ENCODE measurements at places on chromosomes 5 and 9.

DNA sequence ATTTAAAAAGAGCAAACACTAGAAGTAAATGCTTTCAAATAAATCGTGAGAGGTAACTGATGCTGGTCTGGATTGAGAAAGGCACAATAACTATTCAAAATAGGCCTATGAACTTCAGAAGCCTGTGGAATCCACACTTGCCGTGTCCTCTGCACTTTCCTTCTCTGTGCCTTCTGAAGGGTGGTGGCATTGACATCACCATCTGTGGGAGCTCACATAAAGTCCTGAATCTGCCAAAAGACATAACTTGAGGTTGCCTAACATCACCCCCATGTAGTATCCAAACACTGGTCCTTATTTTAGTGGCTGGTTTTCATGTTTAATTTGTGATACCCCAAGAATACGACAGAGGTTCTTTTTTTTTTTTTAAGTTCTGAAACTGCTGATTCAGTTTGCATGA is 59.8 kb downstream of the IRF1 start:
- no peak for DNase-seq

DNA sequence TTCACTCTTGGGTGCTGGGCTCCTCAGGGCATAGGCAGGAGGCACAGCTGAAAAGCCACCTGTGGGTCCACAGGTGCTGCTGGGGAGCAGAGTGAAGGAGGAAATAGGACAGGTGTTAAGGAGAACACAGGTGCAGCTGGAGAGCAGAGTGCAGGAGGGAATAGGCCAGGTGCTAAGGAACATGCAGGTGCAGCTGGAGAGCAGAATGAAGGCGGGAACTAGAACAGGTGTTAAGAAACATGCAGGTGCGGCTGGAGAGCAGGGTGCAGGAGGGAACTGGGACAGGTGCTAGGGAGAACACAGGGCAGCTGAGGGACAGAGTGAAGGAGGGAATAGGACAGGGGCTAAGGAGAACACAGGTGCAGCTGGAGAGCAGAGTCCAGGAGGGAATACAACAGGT is 43.8 kb upstream of the PLEKHG4B start:
- no peak for DNase-seq

DNA sequence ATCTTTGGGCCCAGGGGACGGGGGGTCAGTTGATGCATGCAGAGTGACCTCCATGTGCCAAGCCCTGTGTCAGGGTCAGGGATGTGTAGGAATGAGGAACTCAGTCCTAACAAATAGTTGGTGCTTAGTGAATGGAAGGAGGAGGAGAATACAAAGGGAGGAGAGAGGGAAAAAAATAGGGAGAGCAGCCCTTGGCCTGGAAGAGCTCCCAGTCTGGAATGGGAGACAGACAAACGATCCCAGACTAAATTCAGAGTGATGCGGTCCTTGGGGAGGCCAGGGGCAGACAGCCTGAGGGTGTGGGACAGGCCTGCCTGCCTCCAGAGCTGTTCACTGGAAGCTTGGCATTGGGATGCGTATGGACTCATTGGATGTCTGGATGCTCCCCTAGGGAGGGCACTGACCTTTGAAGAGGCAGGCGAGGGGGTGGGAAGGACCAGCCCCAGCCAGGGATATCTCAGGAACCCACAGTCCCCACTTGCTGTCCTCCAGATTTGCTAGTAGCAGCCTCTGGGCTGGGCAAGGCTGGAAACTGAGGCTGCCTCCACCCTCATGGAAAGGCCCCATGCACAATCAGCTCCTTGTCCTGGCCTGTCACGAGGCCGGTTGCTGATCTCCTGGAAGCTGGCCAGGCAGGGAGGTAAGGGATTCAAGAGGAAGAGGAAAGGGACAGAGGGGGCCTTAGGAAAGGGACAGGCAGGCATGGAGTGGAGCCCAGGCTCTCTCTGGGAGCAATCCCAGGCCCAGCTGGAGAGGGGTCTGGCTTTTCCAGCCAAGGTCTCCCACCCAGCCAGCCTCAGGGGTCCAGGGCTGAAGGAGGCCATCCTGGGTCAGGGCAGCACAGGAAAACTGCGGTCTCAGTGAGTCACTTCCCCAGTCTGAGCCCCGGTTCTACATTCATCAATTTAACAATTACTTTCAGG is 69.0 kb upstream of the GGTA1 start:
- DNase-seq = no peak

- no peak for DNase-seq
Observed at GRCh38 chr5:151469386-151469785, 22.0 kb downstream of the SLC36A1 start.

GRCh38 chr5:31255041-31255440 is 61.6 kb downstream of the CDH6 start:
- no peak for DNase-seq

DNA sequence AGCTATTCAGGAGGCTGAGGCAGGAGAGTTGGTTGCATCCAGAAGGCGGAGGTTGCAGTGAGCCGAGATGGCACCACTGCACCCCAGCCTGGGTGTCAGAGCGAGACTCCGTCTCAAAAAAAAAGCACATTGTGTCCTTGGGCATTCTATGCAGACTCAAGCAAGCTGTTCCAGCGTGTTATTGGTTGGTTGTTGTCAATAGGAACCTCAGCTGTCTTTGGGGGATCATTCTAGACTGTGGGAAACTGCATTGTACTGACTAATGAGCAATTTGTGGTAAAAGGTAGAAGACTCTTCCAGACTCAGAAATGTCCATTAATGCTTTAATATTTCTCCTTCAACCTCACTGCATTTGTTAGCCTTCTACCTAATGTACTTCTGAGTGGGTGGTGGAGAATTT is 379.5 kb upstream of the GRAMD2B start:
- DNase-seq = no peak

DNA sequence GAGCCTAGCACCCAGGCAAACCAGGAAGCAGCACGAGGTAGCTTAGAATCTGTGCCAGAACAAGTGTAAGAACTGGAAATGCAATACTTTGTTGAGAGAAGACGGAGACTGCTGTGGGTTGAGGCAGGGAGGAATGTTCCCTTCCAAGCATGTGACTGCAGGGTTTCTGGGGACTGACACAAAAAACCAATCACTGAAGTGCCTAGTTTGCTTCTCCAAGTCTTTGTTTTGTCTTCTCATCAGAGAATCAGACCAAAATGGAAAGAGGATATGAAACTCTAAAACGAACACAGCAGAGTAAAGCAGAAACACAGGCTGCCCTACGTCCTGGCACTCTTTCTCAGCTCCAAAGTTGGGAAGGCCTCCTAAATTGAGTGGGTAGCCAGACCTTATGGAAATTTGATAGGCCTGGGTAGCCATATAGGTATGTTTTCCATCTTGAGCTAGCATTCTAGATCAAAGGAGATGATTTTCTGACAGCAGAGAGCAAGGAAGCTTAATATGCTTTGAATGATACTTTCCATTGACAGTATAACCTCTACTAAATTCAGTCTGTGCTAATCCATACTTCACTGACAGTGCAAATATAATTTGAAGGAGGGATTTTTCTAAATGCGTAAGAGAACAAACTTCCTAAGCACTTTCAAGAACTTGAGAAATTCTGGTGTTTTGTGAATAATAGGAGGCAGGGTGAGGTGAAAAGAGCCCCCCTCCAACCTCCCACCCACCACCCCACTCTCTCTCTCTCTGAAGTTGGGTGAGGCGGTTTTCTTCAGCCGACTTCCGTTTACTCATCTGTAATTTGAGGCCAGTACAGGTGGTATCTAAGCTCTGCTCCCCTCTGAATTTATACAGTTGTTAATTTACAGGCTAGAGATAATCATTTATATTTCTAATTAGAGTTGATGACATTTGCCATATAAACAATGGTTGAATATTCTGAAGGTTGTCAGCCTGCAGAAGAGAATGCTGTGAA is 5.5 kb downstream of the ADRB2 start:
- no peak for DNase-seq

DNA sequence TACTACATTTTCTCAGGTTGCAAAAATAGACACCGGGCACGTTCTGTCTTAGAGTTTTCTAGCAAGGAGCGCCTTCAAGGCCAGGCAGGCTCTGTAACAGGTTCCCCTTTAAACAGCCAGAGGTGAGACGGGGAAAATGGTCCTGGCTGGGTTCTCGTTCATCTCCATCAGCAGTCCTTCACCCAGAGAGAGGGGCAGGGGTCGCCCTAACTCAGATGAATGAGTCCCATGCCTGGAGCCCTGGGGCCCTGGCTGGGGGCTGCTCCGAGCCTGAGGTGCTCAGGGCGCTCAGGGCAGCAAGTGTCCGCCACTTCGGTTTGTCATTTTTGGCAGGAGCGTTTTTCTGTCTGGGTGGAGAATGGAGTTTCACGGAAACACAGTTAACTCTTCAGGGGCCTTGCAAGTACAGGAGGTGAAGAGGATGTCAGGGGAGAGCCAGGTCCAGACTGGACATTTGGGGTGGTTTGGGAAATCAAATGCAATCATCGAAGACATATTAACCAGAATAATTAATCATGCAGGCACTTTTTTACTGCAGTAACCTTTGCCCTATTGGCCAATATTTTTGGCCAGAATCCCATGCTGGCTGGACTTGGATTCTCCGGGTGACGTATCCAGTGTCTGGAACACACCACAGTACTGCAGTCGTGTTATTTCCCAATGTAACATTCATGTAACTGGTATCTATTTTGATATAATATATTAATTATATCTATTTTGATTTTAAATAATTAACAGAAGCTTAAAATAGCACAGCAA is 2.9 kb downstream of the NTNG2 start:
- DNase-seq = no peak

GRCh38 chr5:21058289-21058688 is 1070.3 kb upstream of the CDH18 start:
- no peak for DNase-seq

- DNase-seq = no peak
Observed at GRCh38 chr9:114958844-114959235, 28.4 kb upstream of the TNFSF8 start.

DNA sequence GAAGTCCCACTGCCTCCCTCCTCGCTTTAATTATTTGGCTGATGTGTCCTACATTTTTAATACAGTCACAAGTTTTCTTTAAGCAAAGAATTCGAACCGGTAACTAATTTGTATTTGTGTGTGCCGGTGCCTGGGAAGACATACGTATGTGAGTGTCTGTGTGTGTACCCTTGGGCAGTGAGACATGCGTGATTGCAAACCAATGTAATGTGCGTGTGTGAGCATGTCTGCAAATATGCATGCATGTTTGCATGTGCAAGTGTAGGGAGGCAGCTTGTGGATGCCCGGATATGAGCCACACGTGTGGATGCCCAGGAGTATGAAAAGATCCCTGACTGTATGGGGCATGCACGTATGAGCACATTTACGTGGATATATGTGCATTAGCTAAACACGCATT is 44.4 kb upstream of the NEK6 start:
- no peak for DNase-seq

DNA sequence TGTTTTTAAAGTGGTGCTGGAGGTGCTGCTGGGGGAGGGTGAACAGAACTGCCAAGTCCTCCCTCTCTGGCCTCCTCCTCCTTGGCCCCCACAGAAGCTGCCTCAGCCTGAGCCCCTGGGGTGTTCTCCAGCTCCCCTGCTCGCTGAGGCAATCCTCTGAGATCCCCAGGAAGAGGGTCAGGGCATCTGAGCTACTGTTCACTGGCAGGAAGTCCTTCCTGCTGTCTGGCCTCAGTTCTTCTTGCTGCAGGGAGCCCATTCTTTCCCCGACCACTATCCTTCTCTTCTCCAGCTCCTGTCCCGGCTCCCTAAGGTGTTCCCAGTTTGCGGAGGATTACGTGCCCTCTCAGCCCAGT is 9.7 kb downstream of the CNTFR start:
- no peak for DNase-seq

DNA sequence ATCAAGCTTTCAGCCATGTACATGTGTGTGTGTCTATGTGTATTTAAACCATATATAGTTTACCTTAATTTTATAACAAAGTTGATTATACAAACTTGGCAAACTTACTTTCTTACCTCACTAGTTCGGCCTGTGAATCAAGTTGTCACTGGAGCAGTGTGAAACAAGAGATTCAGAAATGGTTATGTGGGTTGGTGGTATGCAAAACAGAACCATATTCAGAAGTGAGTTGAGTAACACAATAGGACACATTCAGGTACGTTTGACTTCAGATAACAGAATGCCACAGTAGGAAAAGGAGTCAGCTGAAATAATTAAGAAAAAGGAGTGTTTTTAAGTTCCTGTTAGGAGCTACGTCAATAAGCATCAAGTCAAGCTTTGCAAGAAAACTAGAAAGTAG is 21.5 kb downstream of the XPA start:
- no peak for DNase-seq

- DNase-seq = no peak
Observed at GRCh38 chr5:96615223-96615622, 47.0 kb upstream of the CAST start.

DNA sequence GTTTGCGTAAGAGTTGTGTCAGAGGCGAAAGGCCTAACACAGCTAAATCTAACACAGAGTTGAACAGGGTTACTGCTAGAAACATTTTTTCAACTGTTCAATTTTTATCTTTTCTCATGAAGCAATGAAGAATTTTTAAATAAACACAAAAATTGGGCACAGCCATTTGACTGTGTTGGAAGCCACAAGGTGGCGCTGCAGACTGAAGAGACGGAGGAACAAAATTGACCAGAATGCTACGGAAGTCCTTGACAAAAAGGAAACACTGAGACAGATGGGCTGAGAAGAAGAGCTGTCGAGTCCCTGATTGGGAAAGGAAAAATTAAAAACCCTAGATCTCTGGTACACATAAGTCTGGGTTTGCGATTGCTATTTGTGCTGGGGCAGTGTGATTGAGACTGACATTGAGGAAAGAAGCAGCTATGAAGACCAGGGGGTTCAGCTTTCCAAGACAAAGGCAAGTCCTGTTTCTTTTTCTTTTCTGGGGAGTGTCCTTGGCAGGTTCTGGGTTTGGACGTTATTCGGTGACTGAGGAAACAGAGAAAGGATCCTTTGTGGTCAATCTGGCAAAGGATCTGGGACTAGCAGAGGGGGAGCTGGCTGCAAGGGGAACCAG is at the start of gene PCDHB9:
TSS of gene PCDHB9 (plus strand) at position 265 of the 616 bp plus-strand sequence. CDS start at position 423, 158 bp downstream.
- DNase-seq = no peak

DNA sequence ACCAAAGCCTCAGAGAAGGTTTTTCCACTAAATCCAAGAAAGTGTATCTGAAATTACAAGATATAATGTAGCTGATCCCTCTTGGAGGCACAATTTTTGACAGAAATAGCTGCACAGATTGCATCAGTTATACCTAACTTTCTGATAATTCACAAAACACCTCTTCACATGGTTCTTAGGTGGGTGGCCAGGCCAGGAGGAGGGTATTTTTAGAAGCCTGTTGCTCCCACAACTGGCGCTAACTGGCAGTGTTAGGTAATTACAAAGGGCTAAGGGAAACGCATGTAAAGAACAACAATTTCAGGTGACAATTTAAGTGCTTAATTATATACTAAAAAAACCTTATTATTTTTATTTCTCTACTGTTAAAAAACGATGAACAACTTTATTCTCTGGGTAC is 247.9 kb downstream of the BNC2 start:
- no peak for DNase-seq

All from AG09319 (cell line).